GDM1 (cell line): ENCODE measurements at places on chromosomes 6 and 20.

- no peak for DNase-seq
Observed at GRCh38 chr6:21241231-21242130, 352.1 kb upstream of the SOX4 start.

DNA sequence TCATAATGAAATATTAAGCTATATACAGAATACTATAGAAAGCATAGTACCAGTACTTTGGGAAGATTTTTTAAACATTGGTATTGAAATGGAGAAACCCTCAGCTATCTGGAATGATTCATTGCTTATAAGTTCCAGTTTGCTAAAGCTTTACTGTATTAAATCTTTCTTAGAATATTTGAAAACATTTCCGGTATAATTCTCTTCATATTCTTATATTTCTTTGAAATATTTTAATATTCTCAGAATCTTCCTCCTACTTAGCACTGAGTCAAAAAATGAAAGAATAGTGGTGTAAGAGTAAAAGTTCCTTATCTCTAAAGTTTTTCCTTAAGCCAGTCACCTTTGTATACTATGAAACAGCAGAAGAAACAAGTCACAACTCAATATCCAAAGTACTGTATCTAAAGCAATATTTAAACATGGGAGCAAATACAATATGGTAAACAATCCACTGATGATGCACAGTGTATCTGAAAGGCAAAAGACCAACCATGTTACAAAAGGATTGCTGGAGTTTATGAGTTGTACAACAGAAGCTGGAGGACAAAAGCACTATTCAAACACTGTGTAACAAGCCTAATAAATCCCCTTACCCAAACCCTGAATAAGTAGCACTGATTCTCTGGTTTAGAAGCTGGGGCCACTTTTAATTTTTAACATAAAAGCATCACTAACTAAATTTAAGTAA, 102.1 kb downstream of the PRDM1 start:
- no peak for DNase-seq

- DNase-seq, result no peak
Observed at GRCh38 chr6:35008858-35009257, 119.8 kb downstream of the ANKS1A start.

GRCh38 chr20:58577871-58578598, 62.8 kb upstream of the APCDD1L start:
- no peak for DNase-seq

- no peak for DNase-seq
Observed at GRCh38 chr6:71533939-71534379, 245.3 kb downstream of the OGFRL1 start.

GRCh38 chr20:64166721-64167615, 2.7 kb downstream of the MYT1 start:
- no peak for DNase-seq

- DNase-seq, result no peak
Observed at GRCh38 chr6:39294133-39294532, 20.1 kb downstream of the KCNK17 start.

DNA sequence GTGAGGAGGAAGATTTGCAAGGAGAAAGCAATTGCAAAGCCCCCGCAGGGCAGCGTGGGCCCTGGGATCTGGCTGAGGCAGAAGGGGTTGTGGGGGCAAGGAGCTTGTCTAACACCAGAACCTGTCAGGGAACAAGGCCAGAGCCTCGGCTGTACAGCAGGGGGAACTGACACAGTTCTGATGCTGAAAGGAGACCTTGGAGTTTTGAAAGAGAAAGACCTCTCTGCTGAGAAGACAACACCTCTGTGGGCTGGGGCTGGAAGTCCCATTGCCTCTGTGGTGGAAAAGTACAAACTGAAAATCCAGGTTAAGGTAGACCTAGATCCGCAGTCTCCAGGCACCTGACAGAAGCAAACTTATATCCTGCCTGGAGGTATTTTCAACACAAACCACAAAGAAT, 86.9 kb upstream of the CST7 start:
- no peak for DNase-seq

DNA sequence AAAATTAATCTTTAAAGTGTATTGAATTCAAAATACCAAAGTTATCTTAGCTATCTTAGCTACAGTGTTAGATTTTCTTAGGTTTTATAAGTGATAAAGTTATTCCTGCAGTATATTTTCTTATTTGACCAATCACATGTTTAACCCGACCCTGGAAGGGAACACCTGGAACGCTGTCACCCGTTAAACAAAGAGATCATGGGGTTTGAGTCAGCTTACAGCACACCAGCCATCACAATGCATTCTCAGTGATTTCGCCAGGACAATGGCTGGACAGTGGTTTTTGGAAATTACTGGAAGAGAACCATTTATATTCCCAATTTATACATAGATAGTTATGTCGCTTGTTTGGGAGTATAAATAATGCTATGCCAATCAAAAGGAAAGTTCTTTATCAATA, 10.5 kb downstream of the C6orf118 start:
- DNase-seq, result no peak

DNA sequence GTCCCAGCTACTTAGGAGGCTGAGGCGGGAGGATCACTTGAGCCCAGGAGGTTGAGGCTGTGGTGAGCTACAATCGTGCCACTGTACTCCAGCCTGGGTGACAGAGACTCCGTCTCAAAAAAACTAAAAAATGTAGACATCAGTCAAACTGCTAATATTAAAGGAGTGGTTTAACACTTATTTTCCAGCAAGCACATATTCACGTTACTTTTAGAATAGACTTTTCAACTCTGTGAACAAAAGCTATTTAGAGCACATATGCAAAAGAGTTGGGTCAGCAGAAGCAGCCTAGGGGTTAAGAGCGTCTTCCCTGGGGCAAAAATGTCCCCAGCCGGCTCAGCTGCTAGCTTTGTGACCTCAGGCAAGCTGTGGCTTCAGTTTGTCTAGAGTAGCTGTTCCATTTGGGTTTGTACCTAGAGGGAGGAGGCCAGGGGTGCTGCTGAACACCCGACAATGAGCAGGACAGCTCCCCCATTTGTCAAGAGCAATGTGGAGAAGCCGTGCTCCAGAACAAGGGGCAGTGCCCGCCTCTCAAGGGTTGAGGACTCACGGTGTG, 62.5 kb upstream of the PTGIS start:
- no peak for DNase-seq

DNA sequence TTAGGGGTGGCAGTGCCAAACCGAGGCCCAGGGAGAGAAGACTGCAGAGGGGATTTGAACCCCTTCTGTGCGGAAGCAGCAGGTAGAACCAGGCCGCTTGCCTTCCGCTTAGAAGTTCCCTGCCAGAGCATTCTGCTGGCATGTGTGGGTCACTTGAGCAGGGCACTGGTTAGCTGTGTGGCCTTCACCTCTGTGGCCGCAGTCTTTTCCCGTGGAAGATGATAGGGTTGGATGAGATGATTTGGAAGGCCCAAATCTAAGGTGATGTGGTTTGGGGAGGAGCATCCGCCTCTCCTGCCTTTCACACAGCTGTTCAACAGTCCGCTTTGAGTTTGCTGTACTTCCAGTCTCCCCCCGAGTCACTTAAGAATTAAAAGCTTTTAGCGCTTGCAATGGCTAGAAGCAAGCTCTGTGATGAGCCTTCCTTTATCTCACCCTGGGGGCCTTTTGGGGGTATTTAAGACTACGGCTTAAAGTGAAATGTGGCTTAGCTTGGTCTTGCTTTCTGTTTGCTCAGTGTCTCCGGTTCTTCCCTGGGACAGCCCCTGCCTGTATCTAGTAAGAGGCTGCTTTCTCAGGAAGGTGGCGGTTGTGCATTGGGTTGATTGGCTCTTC, 743 bp downstream of the CMTR1 start:
- peak; percentile 6 for DNase-seq

DNA sequence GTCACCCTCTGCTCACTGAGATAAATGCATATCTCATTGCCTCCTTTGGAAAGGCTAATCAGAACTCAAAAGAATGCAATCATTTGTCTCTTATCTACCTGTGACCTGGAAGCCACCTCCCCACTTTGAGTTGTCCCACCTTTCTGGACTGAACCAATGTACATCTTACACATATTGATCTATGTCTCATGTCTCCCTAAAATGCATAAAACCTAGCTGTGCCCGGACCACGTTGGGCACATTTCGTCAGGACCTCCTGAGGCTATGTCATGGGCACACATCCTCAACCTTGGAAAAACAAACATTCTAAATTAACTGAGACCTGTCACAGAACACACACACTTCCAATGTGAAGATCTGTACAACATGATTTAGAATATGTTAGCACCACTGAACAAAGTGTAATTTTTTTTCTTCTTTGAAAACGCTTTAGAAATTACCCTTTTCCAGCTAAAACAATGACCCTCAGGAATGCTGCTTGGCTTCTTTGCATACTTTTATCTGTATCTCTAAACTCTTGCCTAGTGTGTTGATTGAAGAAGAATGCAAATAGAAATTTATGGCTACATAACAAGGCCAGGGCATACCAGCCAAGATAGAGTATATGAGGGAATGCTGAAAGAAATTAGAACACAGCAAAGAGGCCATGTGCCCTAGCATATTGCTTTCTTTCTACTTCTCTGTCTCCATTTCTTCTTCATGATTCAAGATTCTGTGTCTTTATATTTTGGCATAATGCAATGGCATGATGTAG, 84.6 kb upstream of the DST start:
- no peak for DNase-seq

DNA sequence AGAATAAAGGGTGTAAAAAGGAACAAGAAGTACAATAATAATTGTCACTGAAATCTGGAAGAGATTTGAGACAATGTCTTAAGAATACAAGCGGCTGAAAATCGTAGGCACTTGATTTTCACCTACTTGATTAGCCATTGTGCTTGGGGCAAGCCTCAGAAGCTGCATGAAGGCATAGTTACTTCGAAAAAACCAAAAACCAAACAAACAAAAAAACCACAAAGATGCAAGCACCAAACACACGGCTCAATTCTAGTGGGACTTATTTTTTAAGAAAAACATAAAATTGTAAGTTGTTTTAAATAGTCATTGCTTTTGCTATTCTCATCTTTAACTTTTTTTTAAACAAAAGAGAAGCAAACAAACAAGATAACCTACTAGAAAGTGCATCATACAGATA, 235.6 kb downstream of the OGFRL1 start:
- no peak for DNase-seq

DNA sequence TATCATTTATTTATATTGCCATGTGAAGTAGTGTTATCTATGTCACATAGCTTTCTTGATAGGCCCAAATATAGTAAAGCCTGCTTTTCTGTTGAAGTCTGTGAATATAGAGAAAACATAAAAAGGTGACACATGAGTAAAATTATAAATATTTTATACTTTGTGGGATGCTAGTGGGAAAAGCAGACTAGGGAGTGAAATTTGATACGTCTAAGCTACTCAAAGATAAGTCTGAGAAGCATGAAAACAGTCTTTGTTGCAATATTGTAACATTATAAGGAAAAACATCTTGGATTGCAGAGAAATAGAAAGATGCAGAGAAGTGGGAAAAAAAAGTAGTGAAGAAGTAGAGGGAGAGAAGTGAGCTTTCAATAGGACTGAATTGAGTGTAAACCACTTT, 75.4 kb downstream of the ZNF292 start:
- DNase-seq, result no peak

GRCh38 chr20:10855778-10856177, 182.0 kb upstream of the JAG1 start:
- DNase-seq, result no peak

DNA sequence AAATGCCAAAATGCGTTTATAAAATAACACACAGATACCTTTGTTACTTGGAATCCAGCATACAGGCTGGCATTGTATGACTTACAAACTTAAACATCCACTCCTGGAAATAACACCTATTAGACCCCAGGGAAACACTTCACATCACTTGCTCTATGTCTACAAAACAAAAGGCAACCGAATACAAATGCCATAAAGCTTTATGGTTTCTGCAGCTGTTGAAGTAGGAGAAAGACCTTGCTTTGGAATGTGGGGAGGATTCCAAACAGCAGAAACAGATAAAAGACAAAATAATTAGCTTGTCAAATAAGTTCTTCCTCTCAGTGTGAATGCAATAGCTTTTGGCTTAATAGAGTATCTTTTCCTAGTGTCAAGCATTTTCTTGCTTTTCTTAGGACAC, 9.8 kb upstream of the AMD1 start:
- no peak for DNase-seq

DNA sequence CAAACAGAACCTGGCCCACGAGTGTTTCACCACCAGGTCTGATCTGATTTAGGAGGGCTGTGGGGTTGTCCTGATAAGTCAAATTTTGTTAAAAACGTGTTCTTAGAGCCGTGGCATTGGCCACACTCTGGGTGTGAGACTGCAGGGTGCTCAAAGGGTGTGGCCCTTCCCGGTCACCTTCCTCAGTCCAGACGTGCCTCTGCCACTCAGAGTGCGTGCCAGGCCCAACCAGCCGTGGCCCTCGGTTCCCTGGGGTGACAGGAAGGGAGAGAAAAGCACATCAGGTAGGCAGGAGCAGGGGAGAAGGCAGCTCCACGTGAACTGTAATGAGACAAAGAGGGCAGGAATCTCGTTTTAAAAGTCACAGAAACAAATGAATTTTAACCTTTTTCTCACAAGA, 115.4 kb downstream of the FAM120B start:
- DNase-seq, result no peak

DNA sequence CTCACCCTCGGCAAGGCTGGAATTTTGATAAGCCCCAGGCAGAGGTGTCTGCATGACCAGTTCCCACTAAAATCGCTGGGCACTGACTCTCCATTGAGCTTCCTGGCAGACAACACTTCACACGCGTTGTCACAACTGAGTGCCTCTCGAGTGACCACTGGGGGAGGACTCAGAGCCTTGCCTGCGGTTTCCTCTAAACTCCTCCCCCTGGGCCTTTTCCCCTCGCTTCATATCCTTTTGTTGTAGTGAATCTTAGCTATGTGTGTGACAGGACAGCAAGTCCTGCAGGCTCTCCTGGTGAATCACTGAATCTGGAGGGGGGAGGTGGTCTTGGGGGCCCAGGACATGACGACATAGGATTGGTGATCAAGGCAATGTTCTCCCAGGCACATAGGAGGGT, 670.8 kb downstream of the PRKN start:
- DNase-seq, result no peak

GRCh38 chr6:169165561-169166300, 87.9 kb downstream of the THBS2 start:
- DNase-seq, result no peak

GRCh38 chr6:90168693-90169131, 127.9 kb downstream of the BACH2 start:
- no peak for DNase-seq

DNA sequence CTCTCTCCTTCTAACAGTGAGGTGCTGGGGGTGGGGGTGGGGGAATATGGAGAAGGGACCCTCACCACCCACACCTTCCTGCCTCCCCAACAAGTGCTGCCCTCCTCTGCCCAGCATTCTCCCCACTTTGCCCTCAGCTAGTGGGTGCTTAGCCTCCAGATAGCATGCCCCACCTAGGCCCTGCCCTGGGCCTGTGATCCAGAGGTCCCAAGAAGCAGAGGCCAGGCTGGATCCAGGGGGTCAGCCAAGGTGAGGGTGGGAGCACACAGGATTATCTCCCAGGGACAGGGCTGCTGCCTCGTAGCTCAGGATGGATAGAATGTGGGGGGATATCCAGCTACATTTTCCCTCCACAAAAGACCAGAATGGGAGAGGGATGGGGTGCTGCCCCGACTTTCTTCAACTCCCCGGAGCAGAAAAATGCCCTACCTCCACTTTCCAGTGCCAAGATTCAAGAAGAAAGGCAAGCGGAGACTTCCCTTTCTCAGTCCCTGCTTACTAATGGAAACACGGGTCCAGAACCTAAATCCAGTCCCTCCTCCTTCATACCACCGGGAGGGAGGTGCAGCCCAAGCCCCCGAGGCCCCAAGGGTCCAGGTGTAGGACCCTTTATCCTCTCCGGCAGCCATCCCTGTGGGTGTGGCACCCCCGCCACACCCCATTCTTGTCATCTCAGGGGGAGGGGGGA, 987 bp downstream of the ADISSP start:
- no peak for DNase-seq

- DNase-seq, result peak; percentile 30
Observed at GRCh38 chr6:43172104-43173007, 1.3 kb downstream of the SRF start.
